ENCODE measurements at places on chromosomes 2 and 18.

GRCh38 chr18:6323319-6323889 is 91.3 kb downstream of the L3MBTL4 start:
- no peak for DNase-seq

- no peak for DNase-seq
Observed at GRCh38 chr2:152513681-152514080, 178.7 kb downstream of the FMNL2 start.

GRCh38 chr2:128095201-128095600 is 4.2 kb downstream of the UGGT1 start:
- DNase-seq: no peak

DNA sequence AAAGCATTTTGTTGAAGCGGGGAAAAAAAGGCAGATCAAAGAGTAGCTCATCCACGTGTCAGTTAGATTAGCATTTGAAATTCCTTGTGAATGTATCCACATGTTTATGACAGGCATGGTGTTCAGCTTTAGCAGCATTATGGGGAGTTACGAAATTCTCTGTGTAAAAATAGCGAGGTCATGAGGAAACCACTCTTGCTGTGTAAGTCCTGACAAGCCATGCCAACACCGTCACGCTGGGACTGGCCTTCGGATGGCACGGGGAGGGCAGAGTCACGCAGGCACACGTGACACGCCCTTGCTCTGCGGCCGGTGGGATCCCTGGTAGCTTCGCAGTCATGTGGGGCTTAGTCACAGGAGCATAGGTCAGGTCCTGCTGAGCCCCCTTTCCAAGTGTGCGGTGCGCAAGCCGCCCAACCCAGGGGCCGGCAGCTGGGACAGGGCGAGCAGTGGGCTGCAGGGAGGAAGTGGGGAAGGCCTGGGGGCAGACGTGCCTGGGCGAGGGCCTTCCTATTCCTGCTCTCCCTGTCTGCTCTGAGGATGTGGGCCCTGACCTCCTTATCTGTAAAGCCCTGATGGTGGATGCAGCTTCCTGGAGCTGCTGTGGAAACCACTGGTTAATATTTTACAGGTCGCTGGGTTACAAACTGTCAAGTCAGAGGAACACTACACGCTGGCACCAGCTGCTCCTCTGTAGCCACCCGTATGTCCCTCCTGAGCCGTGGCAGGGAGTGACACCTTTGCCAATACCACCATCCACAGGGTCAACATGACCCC is 18.0 kb downstream of the MBP start:
- peak; percentile 95 for DNase-seq

DNA sequence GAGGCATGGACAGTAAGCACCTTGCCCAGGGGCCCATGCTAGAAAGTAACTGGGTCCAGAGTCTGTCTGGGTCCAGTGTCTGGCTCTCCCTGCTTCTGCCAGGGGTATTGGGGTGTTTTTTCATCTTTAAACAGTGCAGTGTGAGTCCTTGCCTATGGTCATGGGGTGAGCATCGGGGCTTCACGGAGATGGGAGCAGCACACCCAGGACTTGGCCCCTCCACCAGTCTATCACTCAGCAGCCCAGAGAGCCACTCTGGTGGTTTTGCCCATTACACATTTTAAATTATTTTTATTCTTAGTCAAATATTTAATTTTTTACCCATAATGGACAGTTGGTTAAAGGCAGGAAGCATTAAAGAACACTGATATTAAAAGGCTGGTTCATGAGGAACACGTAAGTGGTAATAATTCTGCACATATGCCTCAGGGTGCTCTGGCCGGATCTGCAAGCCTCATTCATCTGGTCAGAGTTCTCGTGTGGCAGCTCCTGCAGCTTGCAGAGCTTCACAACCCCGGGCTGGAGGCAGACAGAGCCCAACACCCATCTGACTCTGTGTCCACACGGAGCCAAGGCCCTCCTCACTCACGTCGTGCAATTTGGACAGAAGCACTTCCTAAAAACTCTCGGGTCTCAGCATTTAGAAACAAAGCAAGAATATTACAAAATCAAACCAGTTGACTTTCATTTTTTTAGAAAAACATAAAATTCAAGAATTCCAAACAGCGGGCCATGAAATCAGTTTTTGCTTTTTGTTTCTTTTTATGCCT is 204.1 kb downstream of the CTIF start:
- DNase-seq: no peak

DNA sequence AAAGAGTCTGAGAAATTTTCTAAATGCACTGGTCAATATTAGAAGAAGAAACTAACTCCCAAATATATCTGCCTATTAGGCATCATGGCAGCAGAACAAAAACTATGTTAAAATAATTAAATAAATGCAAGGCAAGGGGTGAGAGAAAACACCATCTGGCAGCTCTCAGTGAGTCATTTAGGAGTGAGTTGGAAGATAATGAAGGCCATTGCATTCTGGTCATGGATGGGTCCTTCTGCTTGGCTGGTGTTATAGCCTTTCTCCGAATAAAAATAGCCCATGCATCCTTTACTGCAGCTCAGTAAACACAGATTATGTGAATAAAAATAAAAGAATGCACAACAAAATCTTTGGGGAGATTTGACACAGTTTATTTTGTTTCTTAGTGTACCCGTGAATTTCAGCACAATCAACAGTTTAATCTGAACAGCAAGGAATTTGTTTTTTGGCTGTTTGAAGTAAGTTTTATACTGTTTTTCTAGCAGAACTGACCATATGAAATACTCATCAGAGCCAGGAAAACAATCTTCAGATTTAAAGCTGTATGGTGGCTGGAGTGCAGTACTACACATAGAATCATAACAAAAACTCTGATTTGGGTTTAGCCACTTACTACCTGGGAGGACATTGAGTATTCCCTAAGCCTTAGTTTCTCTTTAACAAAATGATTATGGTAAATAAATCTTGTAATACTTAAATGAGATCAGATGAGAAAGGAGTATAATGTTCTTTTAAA is 225.1 kb upstream of the ITGA4 start:
- no peak for DNase-seq

GRCh38 chr18:36456622-36457021 is 159.1 kb downstream of the FHOD3 start:
- no peak for DNase-seq

- no peak for DNase-seq
Observed at GRCh38 chr2:73972846-73973245, 11.9 kb upstream of the TET3 start.

DNA sequence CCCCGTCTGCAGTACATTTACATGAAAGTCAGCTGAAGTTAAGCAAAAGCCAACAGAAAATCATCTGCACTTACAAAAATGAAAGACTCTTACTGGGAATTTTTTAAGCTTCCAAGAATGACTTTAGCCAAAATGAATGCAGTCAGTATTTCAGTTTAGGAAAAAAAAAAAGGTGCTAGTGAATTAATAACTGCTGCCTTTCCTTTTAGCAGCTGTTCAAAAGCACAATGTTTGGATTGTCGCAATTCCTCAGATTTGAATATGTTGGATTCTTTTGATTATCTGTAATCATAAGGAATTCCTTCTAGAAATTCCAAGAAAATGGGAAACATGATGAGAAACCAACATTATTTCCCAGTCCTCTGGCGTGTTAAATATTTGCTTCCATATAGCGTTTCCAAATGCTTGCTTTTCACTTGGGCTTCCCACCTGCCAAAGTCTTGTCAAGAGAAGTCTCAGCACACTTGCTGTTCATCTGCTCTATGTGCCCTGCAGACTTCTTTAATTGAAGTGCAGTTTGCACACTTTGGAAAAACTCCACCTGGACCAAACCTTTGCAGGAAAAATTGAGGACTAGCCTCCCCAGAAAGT is 653.0 kb upstream of the SLC39A10 start:
- no peak for DNase-seq

GRCh38 chr2:76861708-76862107 is 660.5 kb downstream of the LRRTM4 start:
- no peak for DNase-seq

DNA sequence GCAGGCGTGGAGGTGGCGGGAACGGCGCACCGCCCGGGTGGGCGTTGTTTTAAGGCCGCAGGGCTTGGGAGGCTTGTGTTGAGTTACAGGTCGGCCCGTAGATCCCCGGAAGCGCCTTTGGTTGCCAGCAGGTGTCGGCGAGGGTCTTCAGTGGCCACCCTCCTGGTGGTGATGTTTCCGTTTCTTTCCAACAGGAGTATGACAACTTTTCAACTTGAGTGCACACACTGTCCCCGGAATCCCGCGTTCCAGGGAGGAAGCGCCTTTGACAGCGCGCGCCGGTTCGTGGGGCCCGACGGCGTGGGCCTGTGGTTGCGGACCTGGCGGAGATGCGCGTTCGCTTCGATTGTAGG is 1.0 kb upstream of the HDAC4 start:
- DNase-seq: no peak

DNA sequence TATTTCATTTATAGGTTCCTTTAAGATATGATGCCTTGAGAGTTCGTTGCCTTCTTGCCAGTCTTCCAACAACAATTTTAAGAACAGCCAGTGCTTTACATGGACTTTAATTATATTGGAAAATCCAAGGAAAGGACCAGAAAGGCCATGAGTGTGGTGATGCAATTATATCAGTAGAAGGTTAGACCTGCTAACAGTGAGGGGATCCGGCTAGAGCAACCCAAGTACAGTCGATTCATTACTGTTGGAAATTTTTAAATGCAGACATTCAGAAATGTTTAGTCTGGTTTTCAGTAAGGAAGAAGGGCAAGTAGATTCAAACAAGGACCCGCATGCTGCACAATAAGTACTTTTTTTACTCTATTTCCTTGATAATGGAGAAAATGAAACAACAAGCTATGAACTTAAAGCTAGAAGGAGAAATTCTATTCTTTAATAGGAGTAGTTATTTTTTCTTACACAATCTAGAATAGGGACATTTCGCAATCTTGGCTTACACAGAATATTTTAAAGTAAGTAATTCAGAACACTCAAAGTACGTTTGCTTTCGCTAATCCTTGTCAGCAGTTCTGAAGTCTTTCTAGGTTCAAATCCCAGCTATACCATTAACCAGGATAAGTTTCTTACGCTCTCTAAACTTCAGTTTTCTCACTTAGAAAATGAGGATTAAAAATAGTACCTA is 405.5 kb downstream of the MEIS1 start:
- no peak for DNase-seq

GRCh38 chr2:23566241-23567142 is 181.5 kb downstream of the KLHL29 start:
- peak; percentile 20 for DNase-seq

DNA sequence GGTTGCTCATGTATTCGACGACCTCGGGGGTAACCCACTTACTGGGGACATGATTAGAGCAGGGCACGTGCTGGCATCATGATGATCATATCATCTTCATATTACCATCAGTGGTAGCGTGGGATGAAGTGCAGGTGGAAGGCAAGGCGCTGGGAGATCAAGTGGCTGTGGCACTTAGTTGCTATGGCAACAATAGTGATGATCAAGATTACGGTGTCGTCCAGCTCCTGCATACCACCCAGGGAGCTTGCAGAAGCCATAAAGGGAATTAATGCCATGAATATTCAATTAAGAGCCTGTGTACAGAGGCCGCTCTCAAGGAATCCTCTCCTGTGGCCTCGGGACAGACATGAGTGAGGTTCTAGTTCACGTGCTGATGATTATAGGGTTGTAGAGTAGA is 237.2 kb upstream of the COPS8 start:
- no peak for DNase-seq

DNA sequence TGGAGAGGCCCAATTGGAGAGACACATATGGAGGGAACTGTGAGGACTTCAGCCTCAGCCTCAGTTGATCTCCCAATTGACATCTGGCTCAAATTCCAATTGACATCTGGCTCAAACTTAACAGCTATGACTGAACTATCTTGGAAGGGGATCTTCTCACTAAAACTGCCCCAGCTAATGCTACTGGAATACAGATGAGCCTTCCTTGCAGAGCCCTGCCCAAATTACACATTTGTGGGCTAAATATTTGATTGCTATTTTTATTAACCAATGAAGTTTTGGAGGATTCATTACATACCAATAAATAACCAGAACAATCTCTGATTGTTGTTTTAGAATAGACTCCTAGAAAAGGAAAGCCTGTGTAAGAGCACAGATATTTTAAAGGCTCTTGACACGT is 189.0 kb upstream of the THUMPD2 start:
- DNase-seq: no peak

GRCh38 chr18:78632111-78632541 is 347.5 kb upstream of the SALL3 start:
- DNase-seq: no peak

DNA sequence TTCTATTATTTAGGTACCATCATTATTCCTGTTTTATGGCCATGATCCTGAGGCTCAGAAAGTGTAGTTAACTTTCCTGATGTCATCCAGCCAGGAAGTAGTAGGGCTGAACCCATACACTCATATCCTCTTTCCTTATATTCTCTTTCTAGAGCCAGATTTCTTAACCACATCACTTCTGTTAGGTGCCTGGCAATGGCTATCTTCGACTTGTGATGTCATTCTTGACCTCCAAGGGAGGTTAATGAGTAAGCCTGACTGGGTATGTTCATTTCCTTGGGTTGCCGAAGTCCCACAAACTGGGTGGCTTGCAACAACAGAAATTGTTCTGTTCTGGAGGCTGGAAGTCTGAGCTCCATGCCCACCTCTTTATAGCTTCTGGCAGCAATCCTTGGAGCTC is 43.4 kb downstream of the ITGB6 start:
- no peak for DNase-seq

DNA sequence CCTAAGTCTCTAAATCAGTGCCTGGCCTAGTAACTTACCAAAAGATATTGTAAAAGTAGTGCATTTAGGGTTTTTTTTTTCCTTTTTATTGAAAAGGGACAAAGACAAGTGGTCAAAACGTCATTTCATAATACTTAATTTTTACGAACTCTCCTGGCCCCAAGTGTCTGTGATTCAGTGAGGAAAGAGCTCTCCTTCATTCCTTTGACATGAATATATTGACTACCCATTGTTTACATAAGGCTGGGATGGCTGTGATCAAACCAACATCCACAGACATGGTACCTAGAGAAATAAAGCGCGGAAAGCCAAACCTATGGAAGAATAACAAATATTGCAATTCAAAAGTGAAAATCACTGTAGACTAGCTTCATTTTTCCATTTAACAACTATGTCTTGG is 198.4 kb downstream of the BABAM2 start:
- DNase-seq: no peak

DNA sequence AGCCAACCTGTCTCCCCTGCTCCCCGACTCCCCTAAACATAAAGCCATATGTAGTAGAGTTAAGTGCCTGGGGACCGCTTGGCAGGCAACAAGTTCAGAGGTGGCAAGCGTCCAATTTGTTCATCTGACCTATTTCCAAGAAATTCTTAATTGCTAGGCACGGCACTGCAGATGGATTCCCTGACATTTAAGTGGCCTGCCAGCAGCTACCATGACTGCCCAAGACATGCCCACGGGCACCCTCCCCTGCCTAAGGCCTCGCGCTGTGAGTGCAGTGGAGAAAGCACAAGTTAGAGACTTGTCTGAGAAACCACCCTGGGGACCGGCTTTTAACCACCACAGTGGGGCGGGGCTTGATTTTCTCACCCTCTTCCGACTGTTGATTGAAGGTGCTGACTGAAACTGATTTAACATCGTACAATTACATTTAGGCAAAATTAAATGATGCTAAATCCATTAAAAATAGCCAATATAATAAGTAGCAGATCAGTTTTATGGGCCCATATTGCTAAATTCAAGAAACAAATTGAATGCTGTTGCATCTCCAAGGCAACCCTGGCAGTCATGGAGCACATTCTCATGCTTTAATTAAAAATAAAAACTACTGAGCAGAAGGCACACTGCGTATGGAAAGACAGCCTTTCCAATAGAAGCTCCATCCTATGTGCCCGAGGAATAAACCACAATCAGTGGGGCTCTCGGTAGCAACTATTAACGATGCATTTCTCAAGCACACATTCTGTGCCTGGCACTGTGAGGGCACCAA is 163.6 kb upstream of the ACAA2 start:
- DNase-seq: no peak
